ENCODE measurements at places on chromosomes 3 and 15.

DNA sequence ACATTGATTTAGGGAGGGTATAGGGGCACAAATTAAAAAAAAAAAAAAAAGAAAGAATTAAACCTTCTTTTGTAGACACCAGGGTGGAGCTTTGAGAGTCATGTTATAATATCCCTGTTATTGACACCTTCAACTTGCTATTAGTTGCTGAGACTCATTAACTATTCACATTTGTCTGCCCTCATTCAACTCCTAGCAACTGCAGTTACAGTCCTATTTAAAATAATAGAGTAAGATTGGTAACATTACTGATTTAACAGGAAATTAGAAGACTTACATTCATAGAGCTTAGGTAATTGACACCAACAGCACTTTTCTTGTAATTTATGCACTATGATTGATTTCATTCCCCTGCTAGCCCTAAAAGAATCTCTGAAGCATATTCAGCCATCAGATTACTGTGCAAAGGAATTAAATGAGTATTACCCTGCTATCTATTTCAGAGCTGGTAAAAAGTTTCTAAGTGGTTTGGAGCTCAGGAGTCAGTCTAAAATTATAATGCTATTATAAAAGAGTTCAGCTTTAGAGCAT, 148.8 kb upstream of the TBL1XR1 start:
- no peak for DNase-seq

DNA sequence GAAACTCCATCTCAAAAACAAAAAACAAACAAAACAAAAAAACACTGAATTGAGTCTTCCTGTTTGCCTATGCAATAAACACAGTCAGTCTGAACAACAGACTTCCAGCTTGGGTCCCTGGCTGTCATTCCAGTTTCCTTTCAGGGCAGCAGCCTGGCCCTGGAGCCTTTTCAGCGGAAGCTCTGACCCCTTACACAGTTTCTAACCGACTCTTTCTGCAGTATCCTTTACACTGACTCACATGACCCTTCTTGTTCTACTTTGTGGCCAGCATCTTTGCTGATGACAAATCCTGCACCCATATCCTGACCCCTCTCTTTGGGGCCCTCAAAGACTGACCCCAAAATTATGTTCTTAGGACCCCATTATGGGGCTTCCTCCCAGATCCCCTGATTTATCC, 38.3 kb upstream of the INO80 start:
- DNase-seq: peak; percentile 17

DNA sequence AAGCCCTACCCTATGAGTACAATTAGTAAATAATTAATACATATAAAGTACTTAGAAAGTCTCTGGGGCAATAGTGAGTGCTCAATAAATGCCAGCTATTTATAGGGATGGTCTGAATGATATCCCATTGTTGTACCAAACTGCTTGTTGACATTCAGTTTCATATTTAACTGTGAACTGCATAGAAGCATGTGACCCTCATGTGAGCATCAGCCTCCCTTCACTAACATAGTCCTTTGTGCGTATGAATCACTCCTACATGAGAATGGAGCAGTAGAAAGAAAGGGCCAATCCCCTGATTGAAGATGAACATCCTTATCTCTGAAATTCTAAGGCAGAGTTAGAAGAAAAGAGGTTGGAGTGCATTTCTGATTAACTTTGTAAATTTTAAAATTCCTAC, 68.7 kb upstream of the ATP10A start:
- no peak for DNase-seq

GRCh38 chr3:26579116-26579515, 43.5 kb upstream of the LRRC3B start:
- DNase-seq: no peak

DNA sequence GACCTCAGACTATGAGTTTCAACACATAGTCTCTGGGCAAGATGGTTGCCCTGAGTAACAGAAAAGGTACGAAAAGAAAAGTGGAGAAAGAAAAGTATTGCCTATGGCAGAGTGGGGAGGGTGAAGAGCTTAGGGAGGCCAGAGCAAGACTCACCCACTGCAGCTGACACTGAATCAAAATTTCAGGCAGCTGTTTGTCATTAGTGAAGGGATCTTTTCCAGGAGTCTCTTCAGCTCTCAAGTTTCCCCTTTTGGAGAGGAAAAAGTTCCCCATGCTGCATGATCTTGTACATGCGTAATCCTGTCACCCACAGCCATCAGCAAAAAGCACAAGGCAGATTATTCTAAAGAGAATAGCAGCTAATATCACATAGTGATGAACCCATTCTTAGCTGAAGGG, 616.9 kb upstream of the GBE1 start:
- no peak for DNase-seq

DNA sequence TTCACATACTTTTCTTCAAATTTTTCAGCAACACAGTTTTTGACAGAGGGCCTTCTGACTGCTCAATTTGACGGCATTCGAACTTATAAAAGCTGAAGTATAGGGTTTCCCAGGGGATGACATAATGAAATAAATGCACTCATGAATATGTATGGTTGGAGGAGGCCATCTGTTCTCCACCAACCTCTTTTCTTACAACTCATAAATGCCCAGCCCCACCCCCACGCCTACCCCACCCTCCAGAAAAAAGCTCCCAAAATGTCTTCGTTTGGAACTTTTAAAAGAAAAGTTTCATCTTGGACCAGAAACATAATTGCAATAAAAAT, 211.6 kb upstream of the LRRN1 start:
- no peak for DNase-seq

GRCh38 chr3:25557694-25558093, 107.0 kb downstream of the TOP2B start:
- no peak for DNase-seq

DNA sequence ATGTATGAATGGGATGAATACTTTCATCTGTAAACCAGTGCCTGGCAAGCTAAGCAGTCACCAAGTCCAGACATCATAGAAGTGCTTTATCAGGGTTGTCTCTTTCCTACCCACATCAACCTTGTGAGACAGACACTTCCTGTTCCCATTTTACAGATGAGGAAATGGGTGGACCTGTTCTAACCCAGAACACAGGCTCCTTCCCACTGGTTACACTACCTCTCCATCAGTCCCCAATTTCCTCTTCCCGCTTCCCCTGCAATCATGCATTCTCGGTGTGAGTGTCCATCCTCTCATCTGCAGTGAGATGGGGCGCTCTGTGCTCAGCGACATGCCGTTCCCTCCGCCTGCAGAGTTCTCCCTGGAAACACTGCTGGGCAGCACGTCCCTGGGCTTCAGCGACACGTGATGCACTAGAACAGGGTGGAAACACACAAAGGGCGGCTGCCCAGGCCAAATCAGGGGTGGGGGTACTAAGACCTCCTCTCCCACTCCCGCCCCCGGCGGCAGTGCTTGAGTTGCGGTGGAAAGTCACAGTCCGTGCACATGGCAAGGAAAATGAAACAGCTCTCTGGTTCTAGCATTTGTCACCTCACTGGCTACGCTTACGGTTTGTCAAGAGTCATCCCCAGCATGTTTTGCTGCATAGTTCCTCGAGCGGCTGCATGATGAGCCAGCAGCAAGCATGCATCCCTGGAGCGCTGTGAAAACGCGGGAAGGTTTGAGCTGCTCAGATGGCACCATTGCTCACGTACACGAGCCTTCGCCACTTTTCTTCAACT, 201.1 kb downstream of the ADAMTS17 start:
- no peak for DNase-seq

DNA sequence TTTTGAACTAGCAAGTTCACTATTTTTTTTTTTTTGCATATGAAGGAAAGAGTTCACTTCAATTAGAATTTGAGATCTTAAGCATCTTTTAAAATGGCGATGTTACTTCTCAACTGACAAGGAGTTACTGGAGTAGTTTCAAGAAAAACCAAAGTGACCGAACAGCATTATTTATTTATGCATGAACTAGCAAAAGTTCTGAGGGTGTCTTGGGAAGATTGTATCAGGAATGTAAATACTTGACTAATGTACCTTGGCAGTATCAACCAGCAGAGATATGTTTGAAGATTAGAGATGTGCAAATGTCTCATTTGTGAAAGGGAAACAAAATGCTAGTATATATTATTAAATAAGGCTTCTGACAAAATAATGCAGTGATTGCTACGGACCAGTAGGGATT, 203.9 kb downstream of the KBTBD8 start:
- DNase-seq: no peak

- no peak for DNase-seq
These were observed 37.0 kb downstream of the GOLM2 start for GRCh38 chr15:44325568-44325967.
